ENCODE measurements at places on chromosomes 2 and 18.

DNA sequence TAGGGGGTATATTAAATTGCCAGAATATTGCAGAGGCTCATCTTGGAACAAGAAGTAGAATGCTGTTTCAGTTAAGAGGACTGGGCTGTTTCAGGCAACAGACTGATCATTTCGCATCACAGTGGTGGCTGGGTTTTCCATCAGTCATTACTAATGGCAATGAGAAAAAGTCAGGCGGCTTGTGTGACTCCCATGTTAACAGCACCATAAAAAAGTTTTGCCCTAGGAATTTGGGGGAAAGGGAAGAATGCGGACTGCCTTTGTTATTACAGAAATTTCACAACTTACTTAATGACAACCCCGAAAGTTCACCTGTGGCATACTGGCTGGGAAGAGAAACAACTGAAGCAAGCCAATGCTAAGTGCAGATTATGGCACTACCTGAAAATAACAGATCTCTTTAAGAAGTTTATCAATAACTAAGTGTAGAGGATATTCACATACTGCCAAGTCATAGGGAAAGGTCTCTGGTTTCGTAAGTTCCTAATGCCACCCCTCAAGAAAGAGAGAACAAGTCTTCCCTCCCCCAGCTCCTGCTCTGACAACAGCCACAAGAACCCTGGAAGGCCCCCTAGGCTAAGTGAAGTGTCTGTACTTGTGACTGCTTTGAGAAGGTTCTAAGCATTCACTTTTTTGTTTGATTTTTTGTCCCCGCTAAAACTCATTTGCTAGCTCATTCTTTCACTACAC lies 40.5 kb upstream of the AP1S3 start:
- DNase-seq, result no peak

DNA sequence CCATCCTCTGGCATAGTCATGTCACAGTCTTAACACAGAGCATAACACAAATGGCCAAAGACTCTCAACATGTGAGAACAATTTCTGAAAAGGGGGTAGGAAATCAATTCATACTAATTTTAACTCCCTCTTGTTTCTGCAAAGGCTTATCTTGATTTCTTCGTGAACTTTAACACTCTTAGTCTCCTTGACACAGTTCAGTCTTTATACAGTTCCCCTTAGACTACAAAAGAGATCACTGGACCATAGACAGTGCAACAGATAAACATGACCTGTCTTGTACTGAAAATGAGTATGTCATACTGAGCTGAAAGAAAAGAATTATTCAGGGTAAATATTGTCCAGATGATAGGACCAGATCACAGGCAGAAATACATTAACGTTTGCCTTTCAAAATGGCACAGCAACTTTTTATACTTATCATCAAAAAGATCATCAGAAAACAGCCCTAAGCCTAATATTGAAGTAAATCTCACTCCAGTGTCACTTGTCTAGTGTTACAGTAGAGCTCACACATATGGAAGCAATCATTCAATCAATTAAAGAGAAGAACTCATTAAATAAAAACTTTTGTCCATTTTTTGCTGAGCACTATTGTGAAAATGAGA lies 56.4 kb upstream of the VRK2 start:
- no peak for DNase-seq

GRCh38 chr18:59954755-59955156 lies 55.0 kb downstream of the PMAIP1 start:
- DNase-seq, result no peak

DNA sequence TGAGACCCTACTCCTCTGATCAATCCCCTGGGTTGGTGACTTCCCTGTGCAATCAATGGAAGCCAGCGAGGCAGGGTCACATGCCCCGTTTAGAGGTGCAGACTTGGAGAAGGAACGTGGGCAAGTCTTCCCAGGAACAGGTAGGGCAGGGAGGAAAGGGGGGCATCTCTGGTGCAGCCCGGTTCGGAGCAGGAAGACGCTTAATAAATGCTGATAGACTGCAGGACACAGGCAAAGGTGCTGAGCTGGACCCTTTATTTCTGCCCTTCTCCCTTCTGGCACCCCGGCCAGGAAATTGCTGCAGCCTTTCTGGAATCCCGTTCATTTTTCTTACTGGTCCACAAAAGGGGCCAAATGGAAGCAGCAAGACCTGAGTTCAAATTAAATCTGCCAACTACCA lies 821 bp upstream of the PROC start:
- DNase-seq, result no peak

GRCh38 chr2:70977605-70978205 lies 725 bp upstream of the ANKRD53 start:
- no peak for DNase-seq
